Activated B cell treated with CpG ODN at 0.5 μM for 24 hours (primary cell): ENCODE measurements at places on chromosomes 5 and 9.

DNA sequence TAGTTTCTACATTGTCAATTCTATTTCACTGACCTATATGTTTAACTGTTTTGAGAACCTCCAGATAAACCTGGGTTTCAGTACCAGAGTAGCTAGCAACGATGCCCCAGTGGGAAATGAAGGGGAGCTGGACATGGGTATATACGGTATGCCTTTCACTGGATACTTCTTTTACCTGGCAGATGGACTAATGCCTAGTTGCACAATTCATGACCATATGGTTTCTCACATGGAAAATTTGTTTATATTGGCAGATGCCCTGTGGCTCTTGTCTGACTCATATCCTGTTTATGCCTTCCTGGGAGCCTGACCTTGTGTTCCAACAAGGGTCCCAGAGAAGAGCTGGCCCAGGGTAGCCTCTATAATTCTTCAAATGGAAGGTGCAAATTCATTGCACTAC, 144.1 kb downstream of the MAT2B start:
- no peak overlapping the region for H3K4me3 ChIP-seq
- H3K27me3 ChIP-seq: peaks cover 3% of the 10 kb centered on the region
- no peak overlapping the region for H3K27ac ChIP-seq
- H3K36me3 ChIP-seq: no peaks in the 10 kb centered on the region
- no peaks in the 10 kb centered on the region for H3K4me1 ChIP-seq
- no peak for DNase-seq

GRCh38 chr5:28483327-28484025, 1445.1 kb upstream of the CDH9 start:
- no peaks in the 10 kb centered on the region for H3K27me3 ChIP-seq
- no peak overlapping the region for H3K27ac ChIP-seq
- no peak overlapping the region for H3K4me3 ChIP-seq
- no peak for DNase-seq
- H3K36me3 ChIP-seq: no peaks in the 10 kb centered on the region

DNA sequence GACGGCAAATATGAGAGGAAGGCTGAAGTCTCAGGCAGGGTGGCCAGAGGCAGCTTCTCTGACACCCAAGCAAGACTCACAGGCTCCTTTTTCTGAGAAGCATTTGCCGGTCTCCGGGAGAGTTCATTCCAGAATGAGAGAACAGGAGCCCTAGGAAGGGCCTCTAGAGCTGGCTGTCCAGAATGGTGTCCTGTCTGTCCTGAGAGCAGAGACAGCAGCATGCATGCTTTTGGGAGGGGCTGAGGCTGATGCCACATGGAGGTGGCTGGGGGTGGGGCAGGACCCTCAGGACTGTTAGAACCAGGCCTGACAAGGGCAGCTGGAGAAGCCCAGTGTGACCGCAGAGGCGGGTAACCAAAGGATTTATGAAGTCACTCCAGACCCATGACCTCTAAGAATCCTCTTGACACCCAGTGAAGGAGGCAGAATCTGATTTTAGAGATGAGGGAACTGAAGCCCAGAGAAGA, 60.0 kb downstream of the SHB start:
- H3K36me3 ChIP-seq: no peaks in the 10 kb centered on the region
- no peaks in the 10 kb centered on the region for H3K27me3 ChIP-seq
- H3K4me1 ChIP-seq: peaks cover 9% of the 10 kb centered on the region
- H3K4me3 ChIP-seq: no peak overlapping the region
- H3K27ac ChIP-seq: no peak overlapping the region

- no peak overlapping the region for H3K4me3 ChIP-seq
- H3K36me3 ChIP-seq: no peaks in the 10 kb centered on the region
- peaks cover 3% of the 10 kb centered on the region for H3K27me3 ChIP-seq
- DNase-seq: no peak
- no peaks in the 10 kb centered on the region for H3K4me1 ChIP-seq
These were observed 9.4 kb upstream of the SLC6A7 start for GRCh38 chr5:150180241-150181026.

GRCh38 chr5:53381-54174, 38.4 kb upstream of the PLEKHG4B start:
- H3K27ac ChIP-seq: no peak overlapping the region
- H3K27me3 ChIP-seq: peaks cover 40% of the 10 kb centered on the region
- H3K4me3 ChIP-seq: no peak overlapping the region
- no peaks in the 10 kb centered on the region for H3K36me3 ChIP-seq

- no peaks in the 10 kb centered on the region for H3K27me3 ChIP-seq
- no peak for DNase-seq
- peaks cover 11% of the 10 kb centered on the region for H3K36me3 ChIP-seq
- H3K4me3 ChIP-seq: no peak overlapping the region
- H3K4me1 ChIP-seq: peaks cover 86% of the 10 kb centered on the region
These were observed 87.9 kb downstream of the CEMIP2 start for GRCh38 chr9:71680189-71680980.

DNA sequence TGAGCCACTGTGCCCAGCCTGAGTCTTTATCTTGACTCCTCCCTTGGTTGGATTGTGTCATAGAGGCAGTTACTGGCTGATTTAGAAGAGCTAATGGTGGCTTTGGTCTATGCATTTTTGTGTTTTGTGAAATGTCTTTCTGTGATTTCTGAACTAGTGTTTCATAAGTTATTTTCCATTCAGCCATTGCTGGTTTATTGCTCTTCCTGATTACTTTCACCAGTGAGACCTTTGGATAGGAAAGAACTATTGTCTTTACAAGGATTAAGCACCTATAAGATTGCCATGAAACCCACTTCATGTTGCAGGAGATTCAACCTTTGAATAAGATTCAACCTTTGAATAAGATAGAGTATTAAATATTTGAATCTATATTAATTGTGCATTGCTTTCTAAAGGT, 8.7 kb upstream of the HAPLN1 start:
- DNase-seq: no peak
- H3K27ac ChIP-seq: no peak overlapping the region
- H3K4me1 ChIP-seq: peaks cover 2% of the 10 kb centered on the region
- H3K4me3 ChIP-seq: no peak overlapping the region
- H3K36me3 ChIP-seq: no peaks in the 10 kb centered on the region

- H3K4me1 ChIP-seq: no peaks in the 10 kb centered on the region
- H3K36me3 ChIP-seq: peaks cover 56% of the 10 kb centered on the region
- no peak for DNase-seq
- no peak overlapping the region for H3K27ac ChIP-seq
- no peak overlapping the region for H3K4me3 ChIP-seq
- H3K27me3 ChIP-seq: no peaks in the 10 kb centered on the region
These were observed 61.7 kb downstream of the SLC38A9 start for GRCh38 chr5:55650386-55650785.
